ENCODE measurements at places on chromosomes 13 and 19. TPM values are rescaled to one million over a fixed set of nuclear protein-coding genes. Genes with fewer than 3 reads are reported as not detected.

DNA sequence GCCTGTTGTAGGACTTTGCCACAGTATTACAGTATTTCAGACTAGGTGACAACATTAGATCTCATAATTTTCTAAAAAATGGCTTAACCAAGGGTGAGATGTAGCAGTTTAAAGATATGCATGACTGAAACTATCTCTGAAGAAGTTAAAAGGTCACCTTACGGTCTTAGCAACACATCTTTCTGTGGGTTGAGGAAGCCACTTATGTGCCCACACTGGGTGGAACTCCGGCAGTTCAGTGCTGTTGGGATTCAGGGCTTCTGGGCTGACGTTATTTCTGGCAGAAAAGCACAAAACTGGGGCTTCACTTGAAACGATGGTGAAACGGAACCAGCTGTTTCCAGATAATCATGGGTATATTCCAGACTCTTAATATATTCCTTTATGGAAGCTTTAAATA is 697.3 kb downstream of the PCDH9 start:
- no peaks in the 10 kb centered on the region for H3K36me3 ChIP-seq
- peak; percentile 11 for DNase-seq
- no peaks in the 10 kb centered on the region for H3K4me1 ChIP-seq
- no peak overlapping the region for H3K27ac ChIP-seq
- no peaks in the 10 kb centered on the region for H3K27me3 ChIP-seq
- no peak overlapping the region for H3K4me3 ChIP-seq

DNA sequence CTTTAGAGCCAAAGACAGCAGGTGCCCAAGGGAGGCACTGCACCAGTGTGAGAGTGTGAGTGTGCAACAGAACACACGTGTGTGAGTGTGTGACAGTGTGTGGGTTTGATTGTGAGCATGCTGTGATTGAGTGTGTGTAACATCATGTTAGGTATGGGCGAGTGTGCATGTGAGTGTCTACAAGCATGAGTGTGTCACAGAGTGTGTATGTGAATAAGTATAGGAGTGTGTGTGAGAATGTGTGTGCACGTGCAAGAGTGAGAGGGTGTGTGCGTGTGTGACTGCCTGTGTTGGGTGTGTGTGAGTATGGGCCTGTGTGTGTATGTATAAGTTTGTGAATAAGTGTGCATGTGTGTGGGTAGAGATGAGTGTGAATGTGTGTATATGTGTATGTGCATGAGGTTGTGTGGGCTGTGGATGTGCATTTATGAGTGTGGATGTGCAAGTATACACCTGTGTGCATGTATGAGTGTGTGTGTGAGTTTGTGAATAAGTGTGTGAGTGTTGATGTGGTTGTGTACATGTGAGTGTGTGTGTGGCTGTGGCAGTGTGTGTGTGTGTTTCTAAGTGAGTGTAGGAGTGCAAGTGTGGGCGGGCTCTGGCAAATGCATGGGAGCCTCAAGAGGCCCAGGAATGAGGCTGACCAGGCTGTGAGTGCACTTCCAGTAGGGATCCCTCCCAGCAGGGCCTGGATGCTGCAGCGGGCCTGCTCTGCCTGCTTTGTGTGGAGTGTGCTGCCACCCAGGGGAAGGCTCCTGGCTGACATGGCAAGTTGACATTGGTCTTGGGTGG is 198.4 kb downstream of the COL4A1 start:
- H3K4me3 ChIP-seq = no peak overlapping the region
- H3K4me1 ChIP-seq = peaks cover 19% of the 10 kb centered on the region
- DNase-seq = peak; percentile 89

DNA sequence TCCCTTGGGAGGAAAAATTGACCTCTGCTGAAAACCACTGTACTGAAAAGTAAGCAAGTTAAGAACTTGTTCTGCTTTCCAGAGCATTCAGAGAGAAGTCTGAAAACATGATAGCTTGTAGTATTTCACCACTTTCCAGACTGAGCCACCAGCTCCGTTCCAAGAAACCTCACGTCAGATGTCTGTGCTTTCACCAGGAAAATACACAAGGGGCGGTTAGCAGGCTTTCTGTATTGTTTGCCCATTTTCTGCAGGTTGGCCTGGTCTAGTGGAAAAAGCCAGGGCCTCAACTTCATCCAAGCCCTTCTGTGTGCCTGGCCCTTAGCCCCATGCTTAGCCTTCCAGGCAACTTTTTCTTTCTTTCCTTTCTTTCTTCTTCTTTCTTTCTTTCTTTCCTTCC is 36.4 kb downstream of the RXFP2 start:
- peak; percentile 94 for DNase-seq
- no peak overlapping the region for H3K4me3 ChIP-seq
- no peaks in the 10 kb centered on the region for H3K27me3 ChIP-seq

IPO5 gene
- 123 TPM for total RNA-seq

- H3K27ac ChIP-seq = peak overlapping the region; percentile 52
- peak overlapping the region; percentile 80 for H3K4me3 ChIP-seq
- H3K4me1 ChIP-seq = peaks cover 29% of the 10 kb centered on the region
- H3K36me3 ChIP-seq = peaks cover 4% of the 10 kb centered on the region
- DNase-seq = peak; percentile 54
- no peaks in the 10 kb centered on the region for H3K27me3 ChIP-seq
Observed at GRCh38 chr19:17302391-17303166, 646 bp downstream of the ABHD8 start.

- no peak overlapping the region for H3K27ac ChIP-seq
- no peaks in the 10 kb centered on the region for H3K4me1 ChIP-seq
- H3K27me3 ChIP-seq = no peaks in the 10 kb centered on the region
- no peak for DNase-seq
- no peak overlapping the region for H3K4me3 ChIP-seq
Observed at GRCh38 chr13:98691360-98691759, 61.1 kb downstream of the SLC15A1 start.

TMEM86B gene
- 1.1 TPM for total RNA-seq

DNA sequence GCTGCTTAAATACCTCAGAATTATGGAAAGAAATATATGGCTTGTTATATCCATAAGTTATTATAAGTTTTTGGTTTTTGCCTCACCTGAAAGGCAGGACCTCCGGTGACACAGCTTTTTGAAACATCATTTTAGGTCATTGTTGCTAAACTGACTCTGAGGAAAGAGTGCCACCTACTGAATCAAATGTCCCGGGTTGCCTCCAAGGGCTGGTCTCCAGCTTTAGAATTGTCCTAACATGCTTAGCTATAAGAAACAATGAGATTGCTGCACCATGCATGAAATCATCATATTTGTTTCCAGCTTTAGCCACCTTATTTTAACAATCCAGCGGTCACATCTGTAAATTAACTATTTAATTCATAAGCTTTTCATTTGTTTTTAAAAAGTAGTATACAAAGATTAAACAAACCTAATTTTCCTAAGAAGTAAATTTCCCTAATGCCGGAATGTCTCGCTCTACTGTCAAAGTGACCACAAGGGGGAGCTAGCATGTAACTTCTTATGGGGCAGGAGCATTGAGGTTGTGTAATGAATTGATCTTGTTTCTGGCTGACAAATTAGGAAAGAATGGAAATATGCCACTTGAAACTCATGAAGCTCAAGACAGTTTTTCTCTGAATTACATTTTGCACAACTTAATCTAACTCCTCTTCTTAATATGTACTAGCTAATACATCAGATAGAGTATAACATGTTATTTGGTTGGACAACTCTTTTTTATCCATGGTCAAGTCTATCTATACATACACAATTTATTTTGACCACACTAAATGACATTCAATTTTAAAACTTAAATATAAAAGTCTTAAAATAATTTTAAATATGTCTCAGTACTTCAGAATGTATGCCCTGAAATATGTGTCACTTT is 6.7 kb upstream of the PCDH17 start:
- H3K27ac ChIP-seq = no peak overlapping the region
- DNase-seq = peak; percentile 73
- H3K4me1 ChIP-seq = peaks cover 3% of the 10 kb centered on the region
- H3K36me3 ChIP-seq = no peaks in the 10 kb centered on the region
- H3K27me3 ChIP-seq = peaks cover 6% of the 10 kb centered on the region

DNA sequence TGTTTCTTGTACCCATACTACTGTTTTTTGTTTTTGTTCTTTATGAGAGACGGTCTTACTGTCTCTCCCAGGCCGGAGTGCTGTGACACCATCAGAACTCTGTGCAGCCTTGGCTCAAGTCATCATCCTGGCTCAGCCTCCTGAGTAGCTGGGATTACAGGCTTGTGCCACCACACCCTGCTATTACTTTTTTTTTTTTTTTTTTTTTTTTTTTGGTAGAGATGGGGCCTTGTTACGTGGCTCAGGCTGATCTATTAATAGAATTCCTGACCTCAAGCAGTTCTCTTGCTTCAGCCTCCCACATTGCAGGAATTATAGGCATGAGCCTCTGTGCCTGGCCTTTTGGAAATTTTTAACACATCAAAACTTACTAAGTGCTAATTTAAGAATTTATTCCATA is 2.9 kb upstream of the ZNF304 start:
- H3K27ac ChIP-seq = no peak overlapping the region
- DNase-seq = no peak
- no peak overlapping the region for H3K4me3 ChIP-seq
- H3K4me1 ChIP-seq = peaks cover 10% of the 10 kb centered on the region

DNA sequence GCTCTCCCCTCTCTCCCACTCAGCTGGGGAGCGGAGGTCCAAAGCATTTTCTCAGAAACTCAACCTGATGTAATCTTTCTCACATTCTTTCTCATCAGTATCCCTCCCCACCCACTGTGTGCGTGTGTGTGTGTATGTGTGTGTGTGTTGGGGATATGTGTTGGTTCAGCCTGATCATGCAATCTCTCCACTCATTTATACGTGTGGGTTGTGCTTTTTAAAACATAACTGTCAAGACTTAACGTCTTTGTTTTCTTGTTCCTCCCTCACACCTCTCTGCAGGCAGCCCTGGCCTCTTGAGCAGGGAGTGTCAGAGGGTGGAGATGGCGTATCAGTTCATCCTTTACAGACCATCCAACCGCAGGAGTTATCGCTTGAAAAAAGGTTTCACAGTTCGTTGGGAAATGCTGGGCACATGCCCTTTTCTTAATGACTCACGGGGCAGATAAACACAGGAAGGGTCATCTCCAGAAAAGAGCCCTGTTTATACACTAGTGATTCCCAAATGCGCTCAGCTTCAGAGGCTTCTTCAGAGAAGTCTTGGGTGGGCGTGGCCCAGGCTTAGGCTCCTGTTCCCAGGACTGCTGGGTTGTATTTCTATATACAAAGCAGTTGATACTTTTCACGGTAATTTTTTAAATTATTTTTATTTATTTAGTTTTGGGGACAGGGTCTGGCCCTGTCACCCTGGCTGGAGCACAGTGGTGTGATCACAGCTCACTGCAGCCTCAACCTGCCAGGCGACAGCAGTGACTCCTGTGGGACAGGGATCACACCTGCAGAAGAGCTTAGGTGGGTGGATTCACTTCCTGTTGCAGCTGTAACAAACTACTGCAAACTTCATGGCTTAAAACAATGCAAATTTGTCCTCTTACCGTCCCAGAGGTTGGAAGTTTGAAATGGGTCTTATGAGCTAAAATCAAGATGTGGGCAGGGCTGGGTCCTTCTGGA is 60.3 kb downstream of the CCDC70 start:
- H3K4me3 ChIP-seq = no peak overlapping the region
- DNase-seq = no peak
- no peak overlapping the region for H3K27ac ChIP-seq
- H3K36me3 ChIP-seq = peaks cover 8% of the 10 kb centered on the region
- no peaks in the 10 kb centered on the region for H3K4me1 ChIP-seq

DNA sequence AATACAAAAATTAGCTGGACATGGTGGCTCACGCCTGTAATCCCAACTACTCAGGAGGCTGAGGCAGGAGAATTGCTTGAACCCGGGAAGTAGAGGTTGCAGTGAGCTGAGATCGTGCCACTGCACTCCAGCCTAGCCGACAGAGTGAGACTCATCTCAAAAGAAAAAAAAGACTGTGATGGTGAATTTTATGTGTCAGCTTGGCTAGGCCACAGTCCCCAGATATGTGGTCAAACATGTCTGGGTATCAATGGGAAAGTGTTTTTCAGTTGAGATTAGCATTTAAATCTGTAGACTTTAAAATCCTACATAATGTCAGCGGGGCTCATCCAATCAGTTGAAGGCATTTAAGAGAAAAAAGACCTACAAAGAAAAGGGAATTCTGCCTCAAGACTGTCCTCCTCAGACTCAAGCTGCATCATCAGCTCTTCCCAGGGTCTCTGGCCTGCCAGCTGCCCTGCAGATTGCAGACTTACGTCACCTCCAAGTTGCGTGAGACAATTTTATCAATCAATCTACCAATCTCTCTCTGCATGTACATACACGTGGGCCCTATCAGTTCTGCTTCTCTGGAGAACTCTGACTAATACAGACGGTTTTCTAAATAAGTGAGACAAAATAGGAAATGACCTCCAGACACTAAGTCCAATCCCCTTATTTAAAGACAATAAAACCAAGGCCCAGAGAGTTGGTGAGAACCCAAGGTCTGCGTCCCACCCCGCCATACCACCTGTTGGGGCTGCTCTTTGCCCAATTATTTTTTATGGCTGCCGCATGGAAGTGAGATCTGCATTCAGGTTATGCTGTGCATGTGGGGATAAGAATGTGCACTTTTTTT is 99.2 kb downstream of the ABCC4 start:
- DNase-seq = no peak
- H3K27me3 ChIP-seq = no peaks in the 10 kb centered on the region
- no peak overlapping the region for H3K27ac ChIP-seq
- H3K4me1 ChIP-seq = no peaks in the 10 kb centered on the region

GRCh38 chr13:75467040-75467728 is 14.8 kb downstream of the TBC1D4 start:
- H3K27ac ChIP-seq = no peak overlapping the region
- no peaks in the 10 kb centered on the region for H3K27me3 ChIP-seq
- H3K36me3 ChIP-seq = no peaks in the 10 kb centered on the region
- peaks cover 2% of the 10 kb centered on the region for H3K4me1 ChIP-seq

DNA sequence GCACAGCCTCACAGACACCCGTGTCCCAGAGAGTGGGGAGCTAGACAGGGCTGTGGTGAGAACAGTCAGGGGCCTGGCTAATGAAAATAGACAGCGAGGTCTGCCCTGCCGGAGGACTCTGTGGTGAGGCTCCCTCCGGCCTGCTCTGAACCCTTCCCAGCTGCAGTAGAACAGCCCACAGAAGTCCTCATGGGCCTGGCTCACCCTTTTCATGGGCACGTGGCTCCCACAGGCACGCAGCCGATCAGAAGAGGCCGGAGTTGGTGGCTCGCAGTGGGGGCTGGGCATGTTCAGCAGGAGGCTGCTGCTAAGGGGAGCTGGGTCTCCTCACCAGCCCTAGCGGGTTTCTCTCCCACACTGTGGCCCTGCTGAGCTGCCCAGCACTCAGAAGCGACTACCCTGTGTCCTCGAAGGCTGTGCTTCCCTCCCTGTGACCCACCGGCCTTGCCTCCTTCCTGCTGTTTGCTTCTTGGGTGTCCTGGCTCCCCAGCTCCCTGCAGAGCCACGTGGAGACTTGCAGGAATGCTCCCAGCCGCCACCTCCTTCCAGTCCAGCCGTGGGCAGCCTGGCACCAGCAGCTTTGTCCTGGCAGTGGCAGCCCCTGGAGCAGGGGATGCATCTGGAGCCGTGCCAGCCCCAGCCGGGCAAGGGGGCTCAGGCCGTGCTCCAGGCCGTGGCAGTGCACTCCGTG is 138.7 kb downstream of the KDM4B start:
- no peak for DNase-seq
- no peaks in the 10 kb centered on the region for H3K27me3 ChIP-seq
- H3K27ac ChIP-seq = no peak overlapping the region
- peaks cover 51% of the 10 kb centered on the region for H3K36me3 ChIP-seq
- H3K4me1 ChIP-seq = peaks cover 36% of the 10 kb centered on the region

- peaks cover 8% of the 10 kb centered on the region for H3K4me1 ChIP-seq
- H3K27me3 ChIP-seq = no peaks in the 10 kb centered on the region
- peak; percentile 76 for DNase-seq
Observed at GRCh38 chr13:94169454-94170144, 309.9 kb downstream of the DCT start.

Data from muscle of leg (tissue), 16 donors.